ENCODE measurements at places on chromosomes 11 and 22.

GRCh38 chr22:40728731-40729189 lies 49.5 kb downstream of the MCHR1 start:
- no peak for DNase-seq

GRCh38 chr11:39960206-39960605 lies 1499.2 kb downstream of the LRRC4C start:
- no peak for DNase-seq

DNA sequence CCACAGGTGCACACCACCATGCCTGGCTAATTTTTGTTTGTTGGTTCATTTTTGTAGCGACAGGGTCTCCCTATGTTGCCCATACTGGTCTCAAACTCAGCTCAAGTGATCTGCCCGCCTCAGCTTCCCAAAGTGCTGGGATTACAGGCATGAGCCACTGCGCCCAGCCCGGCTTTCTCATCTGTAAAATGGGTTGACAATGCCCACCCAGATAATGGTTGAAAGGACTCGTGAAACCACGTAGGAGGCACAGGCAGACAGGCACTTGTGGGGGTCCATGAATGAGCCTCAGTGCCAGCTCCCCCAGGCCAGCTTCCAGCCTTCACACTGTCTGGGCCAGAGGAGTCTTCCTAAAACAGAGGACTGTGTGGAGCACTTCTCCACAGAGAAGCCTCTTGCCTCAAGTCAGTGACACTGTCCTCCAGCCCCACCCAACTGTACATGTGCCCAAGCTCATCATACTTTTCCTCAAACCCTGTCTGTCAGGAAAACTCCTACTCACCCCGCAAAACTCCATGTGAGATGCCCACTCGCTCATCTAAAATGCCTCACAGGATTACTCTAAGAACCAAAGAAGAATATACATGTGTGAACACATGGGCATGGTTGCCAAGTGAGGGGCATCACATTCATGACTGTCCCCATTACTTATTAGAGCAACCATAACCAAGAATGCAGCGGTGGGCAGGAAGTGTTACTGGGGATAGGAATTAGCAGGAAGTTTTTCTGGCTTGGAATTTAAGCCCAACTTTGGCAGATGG lies 32.1 kb upstream of the WNT7B start:
- no peak for DNase-seq

DNA sequence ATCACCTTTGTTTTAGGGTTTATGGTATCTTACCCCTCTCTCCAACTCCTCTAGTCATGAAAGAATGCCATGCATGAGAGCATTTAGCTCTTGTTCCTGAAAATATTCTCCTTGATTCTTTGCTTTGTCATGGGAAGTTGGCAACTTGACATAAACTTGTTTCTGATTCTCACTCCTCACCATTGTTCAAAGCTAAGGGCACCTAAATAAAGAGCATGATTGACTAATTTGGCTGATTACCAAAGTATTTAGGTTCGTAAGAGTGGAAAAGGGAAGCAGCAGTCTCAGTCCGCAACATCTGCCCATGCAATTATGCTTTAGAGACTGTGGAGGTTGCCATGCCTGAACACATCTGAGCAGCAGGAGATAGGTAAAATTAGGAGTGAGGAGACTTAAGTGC lies 26.4 kb downstream of the OR52K1 start:
- DNase-seq, result no peak

DNA sequence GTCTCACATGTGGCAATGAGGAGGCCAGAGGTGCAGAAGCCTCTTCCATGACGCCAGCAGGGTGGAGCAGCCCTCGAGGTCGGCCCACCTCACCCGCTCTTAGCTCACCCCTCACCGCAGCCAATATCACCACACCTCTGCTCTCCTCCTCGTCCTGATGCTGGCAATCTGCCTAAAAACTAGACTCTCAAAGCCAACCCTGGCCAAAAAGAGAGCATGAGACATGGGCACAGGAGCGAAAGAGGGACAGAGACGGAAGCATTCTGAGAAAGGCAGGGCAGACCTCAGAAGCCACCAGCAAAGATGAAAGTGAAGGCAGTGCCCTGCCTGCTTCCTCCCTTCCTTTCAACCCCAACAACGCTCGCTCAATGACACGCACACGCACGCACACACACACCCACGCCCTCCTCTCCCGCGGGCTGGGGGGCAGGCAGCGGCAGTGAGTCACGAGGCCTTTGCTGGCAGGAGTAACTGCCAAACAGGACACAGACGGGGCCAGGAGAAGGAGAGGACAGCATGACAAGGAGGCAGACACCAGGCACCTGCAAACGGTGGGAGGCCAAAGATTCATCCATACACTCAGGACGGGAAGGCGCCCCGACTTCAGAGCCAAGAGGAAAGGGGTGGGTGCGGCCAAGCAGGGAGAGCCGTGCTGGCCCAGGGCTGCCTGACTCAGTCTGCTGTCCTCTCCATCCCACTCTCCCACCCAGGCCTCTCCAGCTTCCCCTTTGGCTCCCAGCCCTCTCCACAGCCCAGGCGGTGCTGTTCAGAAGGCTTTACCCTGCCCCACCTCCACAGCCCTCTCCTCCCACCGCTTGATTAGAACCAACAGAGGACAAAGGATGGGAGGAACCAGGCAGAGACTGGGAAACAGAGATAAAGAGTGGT lies 11.4 kb downstream of the IGSF9B start:
- no peak for DNase-seq

DNA sequence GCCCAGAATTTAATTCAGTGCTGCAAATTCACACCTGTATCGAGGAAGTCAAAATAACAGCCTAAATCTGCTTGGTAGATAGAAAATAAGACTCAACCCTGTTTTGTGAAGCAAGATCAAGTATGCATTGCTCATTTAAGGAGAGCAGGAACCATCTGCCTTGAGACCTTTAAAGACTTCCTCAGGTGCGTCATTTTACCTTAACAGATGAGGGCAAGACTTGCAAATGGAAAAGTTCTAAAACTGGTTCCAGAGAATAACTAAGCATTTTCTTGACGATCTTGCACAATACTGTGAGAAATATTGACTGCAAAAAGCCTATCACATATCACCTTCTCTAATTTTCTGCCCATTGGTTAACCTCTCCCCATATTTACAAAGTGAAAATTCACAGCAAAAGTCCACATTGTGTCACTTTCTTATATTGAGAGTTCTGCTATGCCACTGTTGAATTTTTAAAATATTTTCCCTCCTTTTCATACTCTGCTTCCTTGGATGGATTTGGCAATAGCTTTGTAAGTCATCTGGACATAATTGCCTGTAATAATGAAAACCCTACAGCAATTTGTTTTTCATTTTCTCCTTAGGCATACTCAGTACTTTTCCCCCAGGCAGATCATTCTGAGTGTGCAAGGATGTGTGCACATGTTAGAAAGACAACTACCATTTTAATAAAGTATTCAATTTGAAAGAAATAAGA lies 234.2 kb downstream of the AASDHPPT start:
- no peak for DNase-seq

DNA sequence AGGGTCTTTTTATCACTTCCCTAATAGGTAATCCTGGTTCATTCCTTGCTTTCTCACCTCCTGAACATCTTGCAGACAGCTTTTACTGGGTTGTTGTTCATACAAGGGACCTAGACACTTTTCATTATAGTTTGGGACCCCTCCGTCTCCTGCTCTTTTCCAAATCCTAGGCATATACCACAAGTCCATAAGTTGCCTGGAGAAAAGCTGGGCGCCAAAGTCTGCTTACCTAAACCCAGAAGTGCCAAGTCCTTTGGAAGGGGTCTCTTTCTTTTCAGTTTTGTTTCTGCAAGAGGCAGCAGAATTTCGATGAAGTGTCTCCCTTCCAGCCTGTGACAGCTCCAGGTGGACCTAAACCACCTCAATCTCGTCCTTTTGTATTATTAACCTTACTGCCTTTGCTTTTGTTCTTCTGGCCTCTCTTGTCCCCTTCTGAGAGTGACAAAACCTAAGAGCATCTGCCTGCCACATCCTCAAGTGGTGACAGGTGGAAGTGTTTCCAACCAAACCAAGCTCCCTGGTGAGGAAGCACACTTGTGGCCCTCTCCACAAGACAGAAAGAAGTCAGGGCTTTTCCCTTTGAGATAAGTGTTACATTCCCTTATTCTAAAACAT lies 19.5 kb upstream of the P2RY6 start:
- no peak for DNase-seq

Data from GM18507 (cell line).